Activated CD4-positive, alpha-beta T cell treated with anti-CD3 and anti-CD28 coated beads for 24 hours (primary cell): ENCODE measurements at places on chromosomes 12 and 14.

GRCh38 chr12:62656591-62657362 lies 190.2 kb downstream of the MON2 start:
- no peak for DNase-seq

GRCh38 chr12:110688446-110689280 lies at the start of gene HVCN1:
Gene HVCN1, minus strand, starts transcription at chr12:110689115. Its CDS starts 5,870 bp downstream, at chr12:110683245.
- DNase-seq = no peak

DNA sequence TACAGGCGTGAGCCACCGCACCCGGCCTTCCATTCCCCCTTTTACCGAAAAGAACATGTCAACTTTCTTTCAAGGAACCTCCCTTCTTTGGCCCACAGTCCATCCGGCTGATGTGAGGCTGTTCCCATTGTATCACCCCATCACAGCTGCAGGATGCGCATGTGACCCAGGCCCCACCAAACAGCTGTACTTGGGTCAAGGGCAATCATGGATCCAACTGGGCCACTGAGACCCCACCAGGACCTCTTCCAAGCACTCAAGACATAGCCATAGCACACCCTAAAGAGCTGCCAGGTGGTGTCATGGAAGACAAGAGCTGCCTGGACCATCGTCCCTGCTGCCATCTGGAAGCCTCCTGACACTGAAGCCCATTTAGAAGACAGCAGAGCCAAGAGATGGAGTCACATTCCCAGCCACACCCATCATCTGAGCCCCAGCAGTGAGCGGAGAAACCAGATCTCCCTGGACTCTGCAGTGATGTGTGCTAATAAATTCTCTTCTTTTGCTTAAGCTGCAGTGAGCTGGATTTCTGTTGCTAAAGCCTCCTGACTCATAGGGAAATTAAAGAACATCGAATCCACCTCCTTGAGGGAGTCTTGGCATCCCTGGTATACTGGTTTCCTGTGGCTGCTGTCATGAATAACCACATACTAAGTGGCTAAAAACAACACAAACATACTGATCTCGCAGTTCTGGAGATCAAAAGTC lies 105.6 kb downstream of the KSR2 start:
- no peak for DNase-seq

GRCh38 chr14:24297190-24297964 lies 2.2 kb downstream of the DHRS1 start:
- no peak for DNase-seq

DNA sequence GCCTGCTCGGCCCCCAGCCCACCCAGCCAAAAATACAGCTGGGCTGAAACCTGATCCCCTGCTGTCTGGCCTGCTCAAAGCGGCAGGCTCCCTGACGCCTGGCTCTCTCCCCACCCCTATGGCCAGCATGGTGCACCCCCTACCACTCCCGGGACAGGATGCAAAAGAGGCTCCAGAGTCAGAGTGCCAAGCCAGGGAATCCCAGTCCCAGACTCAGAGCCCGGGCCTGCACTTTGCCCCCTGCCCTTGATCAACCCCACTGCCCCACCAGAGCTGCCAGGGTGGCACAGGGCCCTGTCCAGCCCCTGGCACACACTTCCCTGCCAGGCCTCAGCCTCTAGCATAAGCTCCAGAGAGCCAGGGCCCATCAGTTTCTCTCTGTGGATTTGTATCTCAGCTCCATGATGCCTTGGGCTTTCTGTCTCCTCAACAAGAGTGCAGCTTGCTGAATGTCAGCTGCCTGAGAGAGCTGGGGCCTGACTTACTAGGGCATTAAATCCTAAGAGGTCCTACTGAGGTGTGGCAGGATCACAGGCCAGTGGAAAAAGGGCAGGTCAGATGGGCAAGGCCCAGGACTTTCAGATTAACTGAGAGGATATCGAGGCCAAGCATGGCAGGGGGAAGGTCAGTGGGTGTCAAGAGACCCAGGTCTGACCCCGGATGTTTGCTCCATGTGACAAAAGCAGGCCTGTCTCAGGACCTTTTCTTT lies 13.9 kb downstream of the ACVRL1 start:
- no peak for DNase-seq

GRCh38 chr12:32049956-32050355 lies 56.7 kb upstream of the BICD1 start:
- DNase-seq = no peak

DNA sequence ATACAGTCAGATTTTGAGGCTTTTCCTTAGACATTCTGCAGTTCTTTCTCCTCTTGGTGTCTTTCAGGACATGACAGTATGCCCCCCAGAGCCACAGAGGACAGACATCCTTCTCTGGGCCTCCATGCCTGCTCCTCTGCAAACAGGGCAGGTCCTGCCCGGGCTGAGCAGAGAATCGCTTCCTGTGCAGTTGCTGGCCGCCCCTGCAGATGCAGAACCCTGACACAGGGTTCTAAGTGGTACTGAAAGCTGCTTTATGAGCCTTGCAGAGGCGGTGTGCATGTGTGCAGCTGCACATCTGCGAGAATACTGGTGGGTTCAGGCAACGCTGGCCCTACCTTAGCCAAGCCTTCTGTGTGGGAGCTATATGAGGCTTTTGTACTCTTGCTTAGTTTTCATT lies 54.5 kb downstream of the FLRT2 start:
- DNase-seq = no peak

DNA sequence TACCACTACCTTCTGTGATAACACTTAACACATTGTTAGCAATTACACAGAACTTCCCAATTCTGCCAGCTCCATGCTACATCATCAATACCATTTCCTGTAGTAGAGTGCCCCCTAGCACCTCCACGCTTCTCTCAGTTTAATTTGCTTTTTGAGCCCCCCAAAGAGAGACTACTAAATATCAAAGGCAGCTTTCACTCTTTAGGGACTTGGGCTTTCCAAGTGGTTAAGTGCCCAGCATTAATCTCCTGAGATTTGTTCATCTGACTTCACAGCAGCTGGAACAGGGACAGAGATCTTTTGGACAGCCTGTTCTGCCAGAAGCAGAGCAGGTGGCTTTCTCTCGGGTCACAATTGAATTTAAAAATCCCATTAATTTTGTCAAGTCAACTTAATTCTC lies 954.9 kb downstream of the DIO2 start:
- no peak for DNase-seq

- no peak for DNase-seq
Observed at GRCh38 chr12:4626543-4626942, 22.3 kb downstream of the AKAP3 start.

- DNase-seq = no peak
Observed at GRCh38 chr14:56162476-56162875, 44.3 kb downstream of the PELI2 start.

GRCh38 chr12:48145981-48146380 lies 11.3 kb downstream of the ASB8 start:
- DNase-seq = no peak

- no peak for DNase-seq
Observed at GRCh38 chr14:102943454-102943853, 21.0 kb downstream of the AMN start.

DNA sequence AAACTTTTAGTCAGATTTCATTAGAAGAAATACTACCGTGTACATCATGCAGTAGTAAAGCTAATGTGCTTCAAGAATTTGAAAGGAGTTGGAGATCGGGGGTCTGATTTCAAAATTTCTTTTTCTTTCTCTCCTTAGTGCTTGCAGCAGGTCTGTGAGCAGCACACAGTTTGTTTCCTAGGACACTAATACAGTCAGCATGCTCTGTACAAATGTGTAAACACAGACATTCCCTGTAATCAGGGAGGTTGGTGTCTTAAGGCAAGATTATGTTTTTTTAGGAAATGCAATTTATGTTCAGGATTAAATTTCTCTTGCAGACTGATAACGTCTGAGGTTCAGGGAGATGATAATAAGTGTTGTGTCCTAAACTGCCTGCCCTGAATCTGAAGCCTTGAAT lies 142.7 kb downstream of the ALX1 start:
- no peak for DNase-seq

GRCh38 chr14:58663494-58664111 lies 25.8 kb downstream of the DACT1 start:
- no peak for DNase-seq

GRCh38 chr12:66290716-66291200 lies 11.5 kb upstream of the HELB start:
- DNase-seq = no peak

GRCh38 chr14:20692116-20692751 lies 3.7 kb downstream of the ANG start:
- DNase-seq = no peak

GRCh38 chr14:38835874-38836273 lies 267.2 kb downstream of the SEC23A start:
- DNase-seq = no peak

DNA sequence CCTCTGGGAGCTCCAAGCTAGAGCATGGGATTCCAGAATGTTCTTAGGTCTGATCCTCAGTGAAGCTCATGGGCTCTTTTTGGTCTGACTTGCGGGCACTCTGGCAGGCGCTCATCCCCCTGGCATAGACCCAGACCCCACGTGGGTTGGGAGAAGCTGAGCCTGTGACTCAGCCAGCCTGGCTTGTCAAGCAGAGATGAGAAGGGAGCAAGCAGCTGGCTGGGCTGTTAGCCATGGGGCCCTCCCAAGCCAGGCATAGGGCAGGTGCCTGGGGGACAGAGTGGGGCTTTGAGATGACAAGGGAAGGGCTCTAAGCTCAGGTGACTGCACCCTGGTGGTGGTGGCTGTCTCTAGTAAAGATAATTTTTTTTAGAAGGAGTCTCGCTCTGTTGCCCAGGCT lies 80.3 kb upstream of the NOS1 start:
- no peak for DNase-seq

DNA sequence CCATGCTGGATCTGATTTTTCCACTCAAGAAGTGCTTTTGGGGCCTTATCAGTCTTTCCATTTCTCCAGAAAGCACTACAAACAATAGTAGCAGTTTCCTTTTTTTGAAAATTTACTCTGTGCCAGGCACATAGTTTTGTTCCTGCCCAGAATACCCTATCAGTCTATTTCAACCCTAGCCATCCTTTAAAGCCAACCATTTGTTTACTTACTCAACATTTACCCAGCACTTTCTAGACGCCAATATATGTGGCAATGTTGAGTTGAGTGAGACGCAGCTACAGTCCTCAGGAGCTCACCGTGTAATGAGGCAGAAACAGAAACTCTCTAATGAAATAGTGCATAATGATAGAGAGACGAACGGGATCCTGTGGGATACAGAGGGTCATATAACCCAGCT lies 32.9 kb upstream of the CHST11 start:
- DNase-seq = no peak

GRCh38 chr14:23877538-23878180 lies 75.9 kb upstream of the DHRS4 start:
- DNase-seq = no peak

GRCh38 chr14:44372807-44373489 lies 134.1 kb downstream of the FSCB start:
- no peak for DNase-seq

GRCh38 chr12:64792128-64792527 lies 32.3 kb upstream of the TBC1D30 start:
- DNase-seq = no peak

GRCh38 chr14:24463884-24464785 lies 21.6 kb upstream of the SDR39U1 start:
- DNase-seq = no peak

GRCh38 chr14:71235875-71236274 lies 328.6 kb downstream of the PCNX1 start:
- no peak for DNase-seq

GRCh38 chr12:68617160-68617926 lies 6.6 kb downstream of the RAP1B start:
- no peak for DNase-seq

GRCh38 chr12:45915405-45915804 lies 75.0 kb downstream of the SCAF11 start:
- DNase-seq = no peak

DNA sequence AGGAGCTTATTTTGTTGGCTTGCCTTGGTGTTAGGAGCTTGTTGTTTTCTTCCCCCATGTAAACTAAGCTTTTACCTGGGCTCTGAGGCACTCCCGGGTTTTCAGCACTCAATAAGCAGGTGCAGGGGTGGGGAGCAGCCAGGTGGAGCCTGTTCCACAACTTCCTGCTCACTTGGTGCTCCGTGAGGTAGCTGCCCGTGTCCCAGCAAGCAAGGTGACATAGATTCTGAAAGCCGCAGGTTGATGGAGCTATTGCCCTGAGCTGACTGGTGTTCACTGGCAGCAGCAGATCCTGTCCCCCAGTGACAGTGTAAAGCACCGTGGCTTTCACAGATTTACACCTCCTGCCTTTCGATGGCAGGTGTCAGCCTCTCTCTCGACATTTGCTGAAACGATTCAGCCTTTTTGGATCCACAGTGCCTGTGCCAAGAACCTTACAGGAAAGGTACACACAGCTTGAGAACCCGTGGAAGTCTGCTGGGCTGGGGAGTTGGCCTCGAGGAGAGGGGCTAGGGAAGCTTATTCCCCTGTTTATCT lies 295.7 kb upstream of the FKBP4 start:
- no peak for DNase-seq

DNA sequence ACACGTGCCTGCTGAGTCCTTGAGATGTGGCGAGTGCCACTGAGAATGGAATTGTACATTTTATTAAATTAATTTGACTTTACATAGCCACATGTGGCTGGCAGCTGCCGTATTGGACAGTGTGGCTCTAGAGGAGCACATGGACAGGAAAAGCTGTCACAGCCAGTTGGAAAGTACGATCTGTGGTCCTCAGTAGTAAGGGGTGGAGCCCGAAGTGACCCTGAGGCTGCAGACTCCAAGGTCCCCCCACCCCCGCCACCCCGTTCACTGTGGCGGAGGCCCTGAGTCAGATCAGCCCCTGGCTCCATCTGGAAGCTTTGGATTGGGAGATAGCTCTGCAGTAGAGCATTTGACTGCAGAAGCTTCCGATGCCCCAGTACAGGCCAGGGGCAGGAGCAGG lies 25.8 kb upstream of the BEGAIN start:
- no peak for DNase-seq

DNA sequence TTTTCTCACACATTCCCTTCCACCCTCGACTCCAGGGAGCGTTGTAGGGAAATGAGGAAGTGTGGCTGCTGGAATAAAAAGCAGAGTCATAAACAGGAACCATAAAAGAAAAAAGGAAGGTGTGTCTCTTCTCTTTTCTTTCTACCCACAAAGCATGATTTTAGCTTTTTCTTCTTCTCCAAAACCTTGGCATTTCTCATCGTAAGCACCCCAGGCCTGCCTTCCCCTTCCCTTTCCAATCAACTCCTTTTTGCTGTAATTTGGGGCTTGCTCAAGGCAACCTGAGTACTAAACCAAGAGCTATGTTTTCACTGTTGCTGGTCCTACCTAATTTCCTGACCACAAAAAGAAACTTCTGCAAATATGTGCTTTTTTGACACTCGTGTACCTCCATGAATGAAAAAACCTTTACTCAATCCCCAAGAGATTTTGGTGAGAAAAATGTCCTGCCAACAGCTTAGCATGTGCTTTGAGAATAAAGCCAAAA lies 9.2 kb downstream of the PLBD1 start:
- no peak for DNase-seq
